Stimulated activated CD4-positive, alpha-beta T cell treated with anti-CD3 and anti-CD28 coated beads, Interleukin-1b, Interleukin-23, amount 100 ng/mL, for 24 hours (primary cell): ENCODE measurements at places on chromosomes 7 and 10.

DNA sequence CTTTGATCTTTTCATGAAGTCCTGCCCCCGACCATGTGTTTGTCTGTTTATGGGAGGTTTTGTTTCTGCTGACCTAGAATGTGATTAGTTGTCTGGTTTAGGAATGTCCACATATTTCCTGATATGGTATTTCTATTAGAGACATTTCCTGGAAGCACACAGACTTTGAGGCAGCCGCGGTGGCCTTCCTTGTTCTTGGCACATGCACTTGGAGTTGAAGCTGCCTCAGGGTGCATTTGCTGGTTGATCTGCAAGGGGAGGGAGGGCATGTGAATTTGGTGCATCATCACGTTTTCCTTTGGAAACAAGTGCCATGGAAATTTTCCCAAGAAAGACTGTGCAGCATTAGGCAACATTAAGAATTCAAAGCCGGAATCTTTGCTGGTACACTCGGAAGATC is 328.7 kb downstream of the PAXIP1 start:
- no peak for DNase-seq

DNA sequence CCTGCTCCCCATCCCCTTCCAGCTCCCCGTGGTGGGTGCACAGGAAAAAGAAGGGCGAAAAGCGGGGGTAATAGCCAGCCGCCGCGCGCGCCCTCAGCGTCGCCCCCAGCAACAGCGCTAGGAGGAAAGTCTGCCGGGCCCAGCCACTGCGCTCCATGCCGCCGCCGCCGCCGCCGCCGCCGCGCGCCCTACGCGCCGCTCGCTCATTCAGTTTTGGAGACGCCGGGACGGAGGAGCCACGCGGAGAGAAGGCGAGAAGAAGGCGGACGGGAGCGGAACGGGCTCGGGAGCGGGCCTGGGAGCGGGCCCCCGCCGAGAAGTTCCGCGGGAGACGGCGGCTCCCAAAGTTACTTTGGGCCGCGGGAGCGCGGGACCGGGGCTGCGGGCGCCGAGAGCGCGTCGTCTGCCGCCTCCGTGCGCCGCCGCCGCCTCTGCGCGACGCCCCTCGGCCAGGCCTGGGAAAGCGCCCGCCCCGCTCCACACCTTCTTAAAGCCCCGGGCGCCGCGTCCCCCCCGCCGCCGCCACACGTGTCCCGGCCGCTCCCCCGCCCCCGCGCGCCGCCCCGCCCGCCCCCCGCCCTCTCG is at the start of gene RELN:
RELN (minus strand) TSS at position 459 of the 585 bp plus-strand sequence; CDS start at position 157, 302 bp downstream.
- DNase-seq = no peak

- DNase-seq = no peak
Measured at GRCh38 chr10:71205468-71205867, 6.9 kb upstream of the UNC5B start.

DNA sequence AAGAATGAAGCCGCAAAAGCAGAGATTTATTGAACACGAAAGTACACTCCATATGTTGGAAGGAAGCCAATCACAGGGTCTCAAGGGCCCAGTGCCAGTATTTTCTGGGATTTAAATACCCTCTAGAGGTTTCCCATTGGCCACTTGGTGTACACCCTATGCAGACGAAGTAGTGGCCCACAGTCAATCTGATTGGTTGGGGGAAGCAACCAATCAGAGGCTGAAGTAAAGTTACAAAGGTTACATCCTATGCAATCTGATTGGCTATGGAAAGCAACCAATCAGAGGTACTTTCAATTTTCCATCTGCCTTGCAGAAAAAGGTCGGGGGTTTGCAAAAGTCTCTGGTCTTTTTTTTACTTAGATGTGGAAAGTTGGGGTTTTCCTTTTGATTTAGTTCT is 481.3 kb upstream of the NRP1 start:
- DNase-seq = no peak

DNA sequence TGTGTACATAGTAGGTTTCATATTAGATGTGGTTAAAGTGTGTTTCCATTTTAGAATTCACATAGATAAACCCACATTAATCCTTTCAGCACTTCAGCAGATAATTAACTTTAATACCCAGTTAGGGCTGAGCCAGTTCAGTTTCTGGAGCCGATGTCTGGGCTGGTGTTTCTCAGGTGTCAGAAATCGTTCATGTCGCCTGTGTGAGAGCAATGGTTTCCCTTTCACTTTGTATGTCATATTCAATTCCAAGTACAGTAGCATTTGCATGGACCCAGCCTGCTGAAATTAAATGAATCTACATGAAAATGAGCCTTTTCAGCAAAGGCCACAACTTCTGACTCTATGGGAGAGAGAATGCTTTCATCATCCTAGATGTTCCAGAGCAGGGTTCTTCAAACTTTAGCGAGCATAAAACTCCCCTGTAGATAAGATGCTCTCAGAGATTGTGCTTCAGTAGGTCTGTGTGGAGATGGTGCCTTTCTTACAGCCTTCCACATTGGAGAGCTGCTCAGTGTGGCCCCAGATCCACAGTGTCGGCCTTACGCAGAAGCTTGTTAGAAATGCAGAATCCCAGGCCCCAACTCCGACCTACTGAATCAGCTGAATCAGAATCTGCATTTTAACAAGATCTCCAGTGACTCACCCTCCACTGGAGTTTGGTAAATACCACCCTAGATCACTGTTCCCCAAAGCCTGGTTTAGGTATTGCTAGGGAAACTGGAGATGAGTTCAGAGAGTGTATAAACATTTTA is 19.6 kb downstream of the WIPF3 start:
- DNase-seq = no peak

GRCh38 chr7:12984117-12984516 is 296.7 kb downstream of the ARL4A start:
- no peak for DNase-seq

DNA sequence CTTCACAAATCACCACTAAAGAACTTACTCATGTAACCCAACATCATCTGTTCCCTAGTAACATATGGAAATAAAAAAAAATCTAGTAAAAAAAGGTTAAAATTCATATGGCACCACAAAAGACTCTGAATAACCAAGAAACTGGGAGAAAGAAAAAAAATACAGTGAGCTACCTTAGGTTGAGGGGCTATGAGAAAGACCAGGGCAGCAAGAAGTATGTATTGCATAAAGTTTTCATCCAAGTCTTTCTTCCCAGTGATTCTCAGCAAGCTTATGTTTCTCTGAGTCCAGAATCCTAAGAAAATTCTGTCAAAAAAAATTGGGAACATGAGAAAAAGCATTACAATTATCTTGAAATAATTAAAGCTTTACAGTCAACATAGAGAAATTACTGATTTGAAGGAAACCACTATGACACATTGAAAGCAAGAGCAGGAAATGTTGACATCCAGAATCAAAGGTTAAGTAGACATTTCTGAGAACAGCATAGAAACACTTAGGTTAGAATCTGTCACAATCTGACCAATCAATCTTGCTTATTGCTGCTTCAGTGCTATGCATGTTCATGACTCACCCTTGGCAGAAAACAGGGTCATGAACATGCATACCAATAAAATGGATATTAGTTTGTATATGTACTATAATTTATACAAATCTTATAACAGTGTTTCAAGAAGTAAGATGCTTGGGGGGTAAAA is 494.0 kb upstream of the POT1 start:
- DNase-seq = no peak

DNA sequence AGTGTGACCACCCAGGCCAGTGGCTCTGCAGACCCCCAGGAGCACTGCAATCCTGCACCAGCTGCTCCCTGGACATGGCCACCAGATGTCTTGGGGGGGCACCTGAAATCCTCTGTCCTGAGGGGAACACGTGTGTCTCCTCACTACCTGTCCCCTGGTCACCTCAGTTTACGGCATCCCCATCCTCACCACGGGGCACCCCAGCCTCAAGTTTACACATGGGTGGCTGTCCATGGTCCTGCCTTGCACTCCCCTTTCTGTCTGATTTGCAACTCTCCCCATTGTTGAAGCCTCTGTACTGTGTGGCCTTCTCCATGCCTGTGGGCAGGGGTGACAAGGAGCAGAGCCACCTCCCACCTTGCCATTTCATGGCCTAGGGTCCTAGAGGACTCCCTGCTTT is 67.2 kb downstream of the RAMP3 start:
- DNase-seq = no peak

GRCh38 chr10:1411451-1411850 is 325.9 kb downstream of the ADARB2 start:
- DNase-seq = no peak

- DNase-seq = no peak
Measured at GRCh38 chr7:55565681-55566080, 6.6 kb downstream of the VOPP1 start.

GRCh38 chr10:63901228-63901627 is 380.0 kb downstream of the REEP3 start:
- DNase-seq = no peak

DNA sequence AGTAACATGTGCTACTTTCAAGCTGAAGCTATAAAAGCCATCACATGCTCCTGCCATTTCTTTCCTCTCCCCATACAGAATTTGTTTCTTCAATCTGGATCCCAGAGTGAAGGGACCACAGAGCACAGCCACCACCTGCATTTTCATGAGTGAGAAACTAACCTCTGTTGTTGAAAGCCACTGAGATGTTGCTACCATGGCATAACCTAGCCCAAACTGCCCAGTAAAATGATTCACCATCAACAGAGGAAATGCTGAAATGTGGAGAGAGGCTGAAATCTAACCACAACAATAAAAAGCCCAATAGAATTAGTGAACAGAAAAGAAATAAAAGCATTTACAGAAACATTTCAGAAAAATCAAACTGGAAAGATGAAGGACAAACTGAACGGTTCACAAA is 125.2 kb downstream of the AMPH start:
- DNase-seq = no peak
